ENCODE measurements at places on chromosomes 11 and 22.

GRCh38 chr11:118740892-118741291 is 50.1 kb downstream of the DDX6 start:
- no peak for DNase-seq

DNA sequence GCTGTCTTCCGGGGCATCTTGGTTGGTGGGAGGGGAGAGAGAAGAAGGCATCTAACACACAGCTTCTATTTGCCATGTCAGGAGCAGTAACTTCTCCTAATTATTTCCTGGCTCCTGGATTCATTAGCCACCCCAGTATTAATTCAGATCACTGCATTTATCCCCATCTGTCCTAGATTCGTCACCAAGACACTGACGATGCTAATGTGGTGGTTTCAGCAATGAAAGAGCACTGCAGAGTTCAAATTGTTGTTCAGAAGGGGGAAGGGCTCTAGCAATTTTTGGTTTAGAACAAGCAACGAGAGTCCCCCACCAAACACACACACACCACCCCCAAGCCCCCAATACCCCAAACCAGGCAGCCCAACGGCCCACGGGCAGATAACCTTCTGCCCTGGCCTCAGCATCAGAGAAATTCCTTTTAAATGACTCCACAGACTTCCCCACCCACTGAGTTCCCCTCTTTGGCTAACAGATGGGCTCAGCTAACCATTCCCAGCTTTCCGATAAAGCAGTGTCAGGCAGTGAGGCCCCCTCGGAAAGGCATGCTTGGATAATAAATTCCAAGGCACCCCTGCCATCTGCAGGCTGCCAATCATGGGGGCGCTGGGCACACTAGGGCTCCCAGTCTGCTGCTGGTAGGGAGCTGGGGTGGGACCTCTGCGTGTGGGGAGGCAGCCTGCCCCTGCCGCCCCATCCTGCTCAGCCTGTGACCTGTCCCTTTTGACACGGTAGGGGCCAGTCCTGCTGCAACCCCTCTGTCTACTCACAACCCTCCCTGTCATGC is 453.5 kb downstream of the MIAT start:
- DNase-seq, result no peak

DNA sequence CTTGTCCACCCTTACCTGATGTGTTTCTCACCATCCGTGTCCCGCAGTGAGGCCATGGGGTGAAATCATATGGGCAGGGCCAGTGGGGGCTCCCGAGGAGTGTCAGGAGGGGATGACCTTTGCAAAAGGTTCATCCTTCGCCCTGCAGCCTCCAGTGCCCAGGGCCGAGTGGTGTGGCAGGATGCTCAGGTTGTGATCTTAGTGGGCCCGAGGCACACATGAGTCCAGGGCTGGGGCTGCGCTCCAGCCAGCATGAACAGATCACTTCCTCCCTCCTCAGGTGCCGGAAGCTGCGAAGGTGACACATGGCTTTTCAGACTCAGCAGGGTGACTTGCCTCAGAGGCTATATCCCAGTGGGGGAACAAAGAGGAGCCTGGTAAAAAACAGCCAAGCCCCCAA is 2.8 kb upstream of the FKBP2 start:
- DNase-seq, result no peak

GRCh38 chr22:35883031-35883620 is 145.5 kb downstream of the RBFOX2 start:
- peak; percentile 78 for DNase-seq

DNA sequence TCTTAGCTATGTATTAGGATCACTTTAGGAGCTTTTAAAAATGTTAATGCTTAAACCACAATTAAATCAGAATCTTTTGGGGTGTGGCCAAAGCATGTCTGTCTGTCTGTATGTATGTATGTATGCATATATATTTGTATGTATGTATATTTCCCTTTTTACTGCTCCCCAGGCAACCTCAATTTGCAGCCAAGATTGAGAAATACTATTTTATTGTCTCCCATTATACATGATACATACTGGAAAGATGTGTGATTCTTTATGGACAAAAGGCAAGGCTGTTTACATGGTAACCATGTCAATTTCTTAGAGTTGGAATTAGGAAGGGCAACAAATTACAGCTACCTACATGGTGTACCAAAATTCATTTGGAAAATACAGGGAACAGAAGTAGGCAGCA is 783.6 kb downstream of the ETS1 start:
- no peak for DNase-seq

DNA sequence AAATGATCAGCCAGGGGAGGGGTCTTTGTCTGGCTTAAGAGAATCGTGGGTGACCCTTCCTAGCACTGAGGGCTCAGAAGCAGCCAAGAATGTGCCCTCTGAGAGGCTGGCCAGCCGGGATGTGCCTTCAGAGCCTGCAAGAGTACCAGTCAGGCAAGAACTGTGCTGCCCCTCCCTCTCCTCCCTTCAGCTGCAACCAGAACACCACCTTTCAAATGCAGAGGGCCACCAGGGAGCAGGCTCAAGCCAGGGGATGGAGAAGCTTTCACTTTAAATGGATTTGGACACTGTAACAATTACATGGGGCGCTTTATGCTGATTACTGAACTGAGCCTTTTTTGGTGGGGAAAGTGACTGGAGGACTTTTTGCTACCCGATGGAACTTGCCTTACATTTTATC is 44.9 kb upstream of the TENM4 start:
- DNase-seq, result no peak

Measured in kidney capillary endothelial cell (primary cell).